ENCODE measurements at places on chromosomes 7 and 10.

GRCh38 chr7:32385316-32385956, 104.7 kb downstream of the LSM5 start:
- no peak for DNase-seq

GRCh38 chr7:100085515-100085914, 3.3 kb upstream of the COPS6 start:
- DNase-seq = no peak

DNA sequence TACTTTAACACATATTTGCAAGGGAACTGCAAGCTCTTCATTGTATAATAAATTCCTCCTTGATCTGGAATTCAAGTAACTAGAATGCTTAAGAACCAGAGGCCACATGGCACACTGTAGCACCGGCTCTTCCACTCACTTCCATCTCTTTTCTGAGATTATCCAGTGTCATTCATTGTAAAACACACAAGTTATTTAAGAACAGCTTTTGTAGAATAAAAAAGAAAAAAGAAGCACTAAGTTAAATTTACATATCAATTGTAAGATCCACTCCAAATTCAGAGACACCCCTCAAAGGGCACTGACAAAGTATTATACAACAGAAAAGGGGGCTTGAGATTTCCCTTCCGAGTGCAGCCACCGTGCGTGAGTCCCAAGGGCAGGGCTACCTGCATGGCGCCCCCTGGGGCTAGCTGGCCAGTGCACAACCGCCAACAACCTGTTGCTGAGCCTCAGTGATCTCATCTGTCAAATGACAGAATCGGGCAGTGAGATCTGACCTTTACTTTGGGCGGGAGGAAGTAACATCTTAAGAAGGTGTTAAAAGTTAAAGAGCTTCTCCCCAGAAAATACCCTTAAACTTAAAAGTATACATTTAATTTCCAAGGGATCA, 12.5 kb downstream of the GLI3 start:
- DNase-seq = no peak

DNA sequence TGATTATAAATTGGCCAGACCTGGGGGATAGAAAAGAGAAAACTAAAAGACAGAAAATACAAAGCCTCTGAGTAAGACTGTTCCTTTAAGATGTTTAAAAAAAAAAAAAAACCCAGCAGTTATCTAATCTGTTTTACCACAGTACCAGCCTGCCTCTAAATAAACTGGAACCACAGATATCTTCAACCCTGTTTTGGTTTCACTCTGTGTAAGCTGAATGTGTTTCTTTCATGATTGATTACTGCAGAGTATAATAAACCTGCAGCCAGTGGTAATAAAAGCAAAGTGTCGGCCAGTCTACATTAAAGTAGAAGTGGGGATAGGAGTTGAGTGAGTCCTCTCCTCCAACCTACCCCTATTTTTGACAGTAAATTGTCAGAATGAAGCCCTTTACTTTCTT, 40.6 kb downstream of the MGAM2 start:
- DNase-seq = no peak

GRCh38 chr10:49286686-49287085, 12.3 kb upstream of the C10orf71 start:
- no peak for DNase-seq

GRCh38 chr7:27605689-27606269, 56.9 kb downstream of the HIBADH start:
- no peak for DNase-seq

- no peak for DNase-seq
Observed at GRCh38 chr7:16651396-16652239, 5.6 kb downstream of the BZW2 start.

- no peak for DNase-seq
Observed at GRCh38 chr10:119026301-119027110, 3.0 kb upstream of the NANOS1 start.

DNA sequence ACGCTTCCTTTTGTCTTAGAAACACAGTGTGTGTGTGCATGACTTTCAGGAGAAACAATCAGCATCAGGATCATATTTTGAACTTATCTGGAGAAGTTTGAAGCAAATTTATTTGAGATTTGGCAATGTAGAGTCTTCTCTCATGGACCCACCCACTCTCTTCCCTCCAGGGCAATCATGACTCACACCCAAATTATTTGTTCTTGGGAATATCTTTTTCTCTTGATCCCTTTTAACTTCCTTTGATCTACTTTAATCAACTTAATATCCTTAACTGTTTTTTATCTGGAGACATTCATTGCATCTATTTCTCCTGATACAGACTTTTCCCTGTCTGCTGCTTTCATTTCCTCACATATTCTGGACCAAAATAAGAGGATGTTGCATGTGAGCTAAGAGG, 1174.3 kb downstream of the GATA3 start:
- no peak for DNase-seq

GRCh38 chr10:22086730-22087401, 83.3 kb upstream of the DNAJC1 start:
- no peak for DNase-seq

DNA sequence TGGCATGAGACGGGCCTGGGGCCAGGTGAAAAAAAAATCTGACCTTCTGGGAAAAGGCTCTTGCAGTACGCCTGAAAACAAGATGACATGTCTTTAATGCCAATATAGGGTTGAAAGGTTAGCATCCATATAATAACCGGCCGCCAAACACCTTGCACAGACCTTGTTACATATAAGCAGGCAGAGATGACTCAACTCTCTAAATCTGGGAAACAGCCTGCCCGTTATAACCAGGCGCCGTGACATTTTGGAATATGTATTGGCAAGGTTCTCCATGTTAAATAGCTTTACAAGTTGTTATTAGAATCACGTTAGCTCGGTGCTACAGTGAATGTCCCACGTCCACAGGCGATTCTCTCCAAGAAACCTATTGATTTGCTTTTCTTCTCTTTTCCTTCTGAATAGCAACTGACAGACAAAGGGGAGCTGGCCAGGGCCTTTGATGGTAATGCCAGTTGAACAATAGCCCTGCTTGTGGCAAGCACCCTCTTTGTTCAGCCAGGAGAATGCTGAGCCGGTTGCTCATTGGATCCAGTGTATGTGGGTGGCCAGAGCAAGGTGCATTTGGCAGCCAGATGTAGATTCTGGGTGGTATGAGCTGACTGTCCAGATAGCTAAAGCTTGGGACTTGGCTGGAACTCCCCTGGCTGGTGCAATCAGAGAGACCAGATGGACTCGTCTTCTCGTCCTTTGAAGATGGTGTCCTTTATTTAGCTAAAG, 80.1 kb upstream of the AUTS2 start:
- no peak for DNase-seq

DNA sequence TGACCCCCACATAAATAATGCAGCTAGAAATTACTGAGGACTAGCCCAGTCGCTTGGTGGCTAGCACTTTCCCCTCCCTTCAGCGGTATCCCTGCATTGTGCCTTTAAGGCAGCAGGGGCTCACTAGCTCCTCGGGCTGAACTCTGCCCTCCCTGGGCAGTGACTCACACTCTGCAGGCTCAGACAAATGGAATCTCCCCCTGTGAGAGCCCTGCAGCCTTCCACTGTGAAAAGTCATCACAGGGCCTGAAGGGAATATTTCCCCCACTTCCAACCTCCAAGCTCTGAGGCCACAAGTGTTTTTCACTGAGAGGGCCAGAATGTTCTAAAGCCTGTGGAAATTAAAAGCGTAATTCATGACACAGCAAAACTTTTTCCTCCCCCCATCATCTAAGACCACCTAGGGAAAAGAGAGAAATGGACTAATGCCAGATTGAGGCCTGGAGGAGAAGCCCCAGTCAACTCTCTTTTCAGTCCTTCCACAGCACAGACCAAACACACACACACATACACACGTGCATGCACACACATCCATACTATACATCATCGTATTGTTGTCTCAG, 93.6 kb upstream of the COL1A2 start:
- no peak for DNase-seq

DNA sequence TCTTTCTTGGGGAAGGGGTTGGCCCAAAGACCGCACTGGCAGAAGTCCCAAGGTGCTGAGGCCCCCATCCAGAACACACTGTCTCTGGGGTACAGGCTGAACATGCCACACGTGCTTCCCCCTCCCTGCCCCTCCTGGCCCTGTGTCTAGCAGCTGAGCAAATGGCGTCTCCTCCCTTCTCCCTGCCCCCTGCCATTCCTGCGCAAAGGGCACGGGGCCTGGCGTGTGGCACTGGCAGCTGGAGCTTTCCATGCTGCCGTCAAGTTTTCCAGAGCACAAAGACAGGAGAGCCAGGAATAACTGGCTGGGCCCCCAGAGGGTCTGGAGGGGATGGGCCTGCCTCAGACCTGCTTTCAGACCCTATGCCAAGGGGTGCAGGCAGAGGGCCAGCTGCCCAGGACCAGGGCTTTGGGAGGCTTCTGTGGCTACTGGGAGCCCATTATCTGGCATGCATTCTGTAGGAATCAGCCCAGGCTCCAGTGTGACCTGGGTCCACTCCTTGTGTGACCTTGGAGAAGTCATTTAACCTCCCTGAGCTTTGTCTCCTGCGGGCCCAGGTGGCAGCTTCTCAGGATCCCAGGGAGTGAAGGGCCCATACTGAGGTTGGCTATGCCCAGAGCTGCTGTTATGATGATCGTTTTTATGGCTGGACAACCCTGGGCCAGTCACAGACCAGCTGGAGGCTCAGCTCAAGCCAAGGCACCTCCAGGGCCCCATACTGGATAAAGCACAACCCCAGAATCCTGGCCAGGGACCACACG, 710 bp upstream of the LDB3 start:
- no peak for DNase-seq

GRCh38 chr7:42893346-42894240, 18.3 kb downstream of the C7orf25 start:
- no peak for DNase-seq

DNA sequence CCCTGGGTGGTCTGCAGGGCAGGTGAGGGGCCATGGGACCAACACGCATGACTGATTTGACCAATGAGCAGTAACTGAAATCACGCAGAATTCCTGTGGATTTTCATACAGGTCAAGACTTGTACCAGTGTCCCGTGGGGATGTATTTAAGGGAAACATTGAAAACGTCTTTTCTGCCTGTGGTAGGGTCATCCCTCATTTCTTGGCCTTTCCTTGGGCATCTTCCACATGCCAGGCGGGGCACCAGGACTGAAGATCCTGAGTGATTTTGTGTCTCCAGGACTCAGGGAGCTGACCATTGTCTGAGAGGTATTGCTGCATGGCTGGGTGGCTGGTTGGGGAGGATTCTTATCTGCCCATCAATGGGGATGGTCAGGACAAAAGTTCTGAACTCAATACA, 289.0 kb downstream of the GLRX3 start:
- DNase-seq = no peak

DNA sequence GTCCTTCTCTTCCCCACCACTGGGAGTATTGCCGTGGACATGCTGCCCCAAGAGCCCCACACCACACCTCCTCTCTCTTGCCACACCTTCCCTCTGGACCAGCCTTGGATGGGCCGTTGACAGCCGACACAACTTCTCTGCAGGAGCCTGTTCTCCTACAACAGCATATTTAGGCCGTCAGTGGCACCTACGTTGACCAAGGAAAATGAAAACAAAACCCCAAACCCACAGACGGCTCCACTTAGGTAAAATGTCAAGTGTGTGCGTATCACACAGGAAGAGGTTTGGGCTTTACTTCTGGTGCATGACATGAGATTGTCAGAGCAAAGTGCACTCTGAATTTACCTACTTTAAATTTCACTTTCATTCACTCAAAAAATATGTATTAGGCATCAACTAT, 246.6 kb downstream of the ZMYND11 start:
- no peak for DNase-seq

DNA sequence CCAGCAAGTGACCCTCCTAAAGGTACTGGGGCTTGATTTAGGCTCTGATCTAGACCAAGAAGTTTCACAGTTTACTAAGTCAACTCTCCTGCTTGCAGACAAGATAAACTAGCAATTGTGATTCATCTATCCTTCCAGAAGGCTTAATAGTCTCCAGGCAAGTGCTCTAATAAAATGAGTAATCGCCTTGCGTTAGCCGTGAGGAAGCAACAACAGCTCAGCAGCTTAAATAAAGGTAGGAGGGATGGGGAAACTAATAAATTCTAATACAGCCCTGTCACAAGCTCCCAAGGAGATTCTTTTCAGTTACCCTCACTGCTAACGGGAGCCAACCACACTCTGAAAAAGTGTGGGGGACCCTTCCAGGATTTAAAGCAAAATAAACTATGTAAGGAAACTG, 48.4 kb downstream of the FRMD4A start:
- DNase-seq = no peak

DNA sequence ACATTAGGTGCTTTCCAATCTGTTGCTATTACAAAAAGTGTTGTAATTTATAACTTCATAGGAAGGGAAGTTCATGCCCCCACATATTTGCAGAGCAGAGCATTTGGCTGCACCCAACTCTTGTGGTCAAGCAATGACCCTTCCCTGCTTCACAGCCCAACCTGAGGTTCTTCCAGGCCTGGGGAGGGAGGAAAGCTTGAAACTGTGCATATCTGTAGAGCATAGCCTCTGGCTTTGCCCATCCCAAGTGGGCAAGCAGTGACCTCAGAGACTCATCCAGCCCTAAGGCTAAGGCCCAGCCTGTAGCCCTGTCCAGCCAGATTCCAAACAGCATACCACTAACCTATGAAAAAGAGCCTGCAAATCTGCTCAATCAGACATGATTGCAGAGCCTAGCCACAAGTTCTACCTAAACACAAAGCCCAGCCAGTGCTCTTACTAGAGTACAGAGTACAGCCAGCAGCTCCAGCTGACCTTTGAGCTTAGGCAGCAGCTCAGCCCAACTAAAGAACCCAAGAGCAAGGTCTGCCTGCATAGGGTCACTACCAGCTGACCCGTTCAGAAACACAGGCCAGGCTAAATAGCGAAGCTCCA, 14.4 kb upstream of the GSTK1 start:
- no peak for DNase-seq

DNA sequence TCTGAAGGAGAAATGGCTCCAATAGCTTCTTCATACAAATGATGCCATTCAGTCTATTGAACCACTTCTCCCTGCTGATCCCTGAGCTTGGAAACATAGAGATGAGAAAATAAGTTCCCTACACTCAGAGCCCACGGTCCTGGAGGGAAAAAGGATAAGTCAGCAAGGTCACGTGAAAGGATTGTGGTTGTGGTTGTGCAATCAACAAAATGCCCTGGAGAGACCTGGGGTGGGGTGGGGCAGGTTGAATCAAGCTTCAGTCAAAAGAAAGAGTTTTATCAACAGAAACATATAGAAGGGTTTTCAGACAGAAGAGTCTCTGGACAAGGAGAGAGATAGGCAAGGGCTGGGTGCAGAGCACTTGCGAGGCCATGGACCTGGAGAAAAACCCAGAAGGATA, 30.1 kb downstream of the C10orf90 start:
- no peak for DNase-seq

- no peak for DNase-seq
Observed at GRCh38 chr10:55160655-55161283, 359.7 kb upstream of the PCDH15 start.

GRCh38 chr10:4639960-4640359, 186.0 kb upstream of the AKR1E2 start:
- DNase-seq = no peak

DNA sequence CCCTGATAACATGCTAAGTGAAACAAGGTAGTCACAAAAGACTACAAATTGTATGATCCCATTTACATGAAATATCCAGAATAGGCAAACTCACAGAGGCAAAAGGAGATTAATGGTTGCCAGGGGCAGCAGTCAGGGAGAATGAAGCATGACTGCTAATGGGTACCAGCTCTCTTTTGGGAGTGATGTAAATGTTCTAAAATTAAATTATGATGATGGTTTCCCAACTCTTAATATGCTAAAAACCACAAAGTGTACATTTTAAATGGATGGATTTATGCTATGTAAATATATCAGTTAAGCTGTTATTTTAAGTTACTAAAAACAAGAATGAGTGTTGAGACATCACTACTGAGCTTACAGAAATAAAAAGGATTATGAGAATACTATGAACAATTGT, 12.6 kb downstream of the CYP51A1 start:
- DNase-seq = no peak
